ENCODE measurements at places on chromosomes 1 and 21.

DNA sequence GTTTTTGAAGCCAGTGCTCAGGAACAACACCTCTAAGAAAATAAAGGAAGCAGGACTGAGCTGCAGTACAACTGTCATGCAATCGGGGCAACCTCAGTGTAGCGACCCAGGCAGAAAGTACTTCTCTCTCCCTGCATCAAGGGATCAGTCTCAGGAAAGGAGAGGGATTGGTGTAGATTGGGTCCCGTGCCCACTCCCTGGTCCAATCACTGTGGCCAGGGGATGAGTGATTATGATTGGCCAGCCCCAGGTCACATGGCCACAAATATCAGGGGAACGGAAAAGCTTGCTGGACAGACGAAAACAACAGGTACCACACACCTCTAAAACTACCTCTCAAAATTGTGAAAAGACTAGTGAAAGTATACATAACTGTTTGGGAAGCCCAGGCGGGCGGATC is 136.2 kb upstream of the F3 start:
- no peak for DNase-seq
- no peaks in the 10 kb centered on the region for H3K36me3 ChIP-seq
- no peak overlapping the region for H3K4me3 ChIP-seq
- H3K27me3 ChIP-seq: no peaks in the 10 kb centered on the region

DNA sequence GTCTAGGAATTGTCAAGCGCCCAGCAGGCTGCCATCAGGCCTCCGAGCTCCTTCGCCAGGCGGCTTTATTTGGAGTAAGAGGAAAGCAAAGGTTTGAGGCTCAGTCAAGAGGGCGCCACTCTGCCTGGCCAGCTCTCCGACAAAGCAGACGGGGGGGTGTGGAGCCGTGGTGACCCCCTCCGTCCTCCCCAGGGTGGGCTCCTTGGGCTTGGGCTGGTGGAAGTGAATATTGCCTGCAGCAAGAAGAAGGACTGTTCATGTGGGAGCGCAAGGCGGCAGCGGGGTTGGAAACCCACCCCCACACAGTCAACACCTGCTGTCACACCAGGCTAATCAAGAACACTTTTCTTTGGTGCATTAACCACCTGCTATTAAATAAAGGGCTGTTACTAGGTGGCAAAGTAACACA is 14.6 kb downstream of the EPHX1 start:
- no peaks in the 10 kb centered on the region for H3K4me1 ChIP-seq
- H3K27me3 ChIP-seq: no peaks in the 10 kb centered on the region
- no peak overlapping the region for H3K4me3 ChIP-seq
- no peak overlapping the region for H3K27ac ChIP-seq

DNA sequence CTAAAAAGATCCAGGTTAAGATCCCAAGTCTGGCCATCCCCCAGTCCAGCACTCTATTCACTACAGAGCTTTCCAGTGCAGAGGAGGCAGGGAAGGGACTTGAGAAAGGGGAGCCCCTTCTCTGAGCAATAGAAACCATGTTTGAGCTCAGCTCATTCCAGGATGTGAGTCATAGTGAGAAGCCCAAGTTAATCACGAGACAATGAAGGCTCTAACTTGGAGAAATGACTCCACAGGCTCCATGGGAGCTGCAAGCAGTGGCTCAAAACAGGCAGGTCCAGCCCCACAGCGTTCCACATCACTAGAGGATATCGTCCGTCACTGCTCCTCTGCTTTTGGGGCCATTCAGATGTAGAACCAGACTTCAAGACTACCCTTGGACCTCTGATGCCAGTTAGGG is 59.1 kb downstream of the CAMK2N1 start:
- no peak overlapping the region for H3K27ac ChIP-seq
- H3K4me1 ChIP-seq: no peaks in the 10 kb centered on the region
- H3K27me3 ChIP-seq: no peaks in the 10 kb centered on the region
- H3K4me3 ChIP-seq: no peak overlapping the region
- H3K36me3 ChIP-seq: no peaks in the 10 kb centered on the region
- DNase-seq: no peak

- no peaks in the 10 kb centered on the region for H3K36me3 ChIP-seq
- DNase-seq: no peak
- H3K4me3 ChIP-seq: no peak overlapping the region
- H3K27me3 ChIP-seq: peaks cover 16% of the 10 kb centered on the region
Observed at GRCh38 chr1:181117648-181118449, 29.3 kb downstream of the IER5 start.

- no peak overlapping the region for H3K27ac ChIP-seq
- H3K36me3 ChIP-seq: no peaks in the 10 kb centered on the region
- DNase-seq: no peak
Observed at GRCh38 chr1:186465946-186466345, 5.0 kb upstream of the PDC start.

All from T-cell (primary cell).